Body of pancreas (tissue), 4 donors: ENCODE measurements at places on chromosomes 2 and 18. TPM values are rescaled to one million over a fixed set of nuclear protein-coding genes. Genes with fewer than 3 reads are reported as not detected.

Gene CCDC74B
- total RNA-seq: 1.0 TPM

- no peak for DNase-seq
These were observed 69.4 kb upstream of the TAF1B start for GRCh38 chr2:9773903-9774239.

Gene PTPRN
- total RNA-seq: 19.8 TPM

Gene C2orf78
- not detected for total RNA-seq

Gene ABCG8
- not detected for total RNA-seq

Gene ZAP70
- 4.0 TPM for total RNA-seq

Gene LCT
- total RNA-seq: not detected

DNA sequence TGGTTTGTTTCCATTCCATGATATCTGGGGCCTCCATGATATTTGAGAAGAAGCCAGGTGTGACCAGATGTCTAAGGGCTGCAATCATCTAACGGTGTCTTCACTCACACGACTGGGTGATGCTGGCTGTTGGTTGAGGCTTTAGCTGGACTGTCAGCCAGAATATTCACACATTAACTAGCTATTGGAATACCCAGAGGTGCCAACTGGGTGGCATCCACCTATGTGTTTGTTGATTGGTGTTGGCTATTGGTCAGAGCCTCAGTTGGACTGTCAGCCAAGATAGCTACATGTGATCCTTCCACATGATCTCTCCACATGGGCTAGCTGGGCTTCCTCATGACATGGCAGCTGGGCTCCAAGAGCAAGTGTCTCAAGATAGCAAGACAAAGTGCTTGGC lies 117.4 kb downstream of the CDCA7 start:
- no peak for DNase-seq

DNA sequence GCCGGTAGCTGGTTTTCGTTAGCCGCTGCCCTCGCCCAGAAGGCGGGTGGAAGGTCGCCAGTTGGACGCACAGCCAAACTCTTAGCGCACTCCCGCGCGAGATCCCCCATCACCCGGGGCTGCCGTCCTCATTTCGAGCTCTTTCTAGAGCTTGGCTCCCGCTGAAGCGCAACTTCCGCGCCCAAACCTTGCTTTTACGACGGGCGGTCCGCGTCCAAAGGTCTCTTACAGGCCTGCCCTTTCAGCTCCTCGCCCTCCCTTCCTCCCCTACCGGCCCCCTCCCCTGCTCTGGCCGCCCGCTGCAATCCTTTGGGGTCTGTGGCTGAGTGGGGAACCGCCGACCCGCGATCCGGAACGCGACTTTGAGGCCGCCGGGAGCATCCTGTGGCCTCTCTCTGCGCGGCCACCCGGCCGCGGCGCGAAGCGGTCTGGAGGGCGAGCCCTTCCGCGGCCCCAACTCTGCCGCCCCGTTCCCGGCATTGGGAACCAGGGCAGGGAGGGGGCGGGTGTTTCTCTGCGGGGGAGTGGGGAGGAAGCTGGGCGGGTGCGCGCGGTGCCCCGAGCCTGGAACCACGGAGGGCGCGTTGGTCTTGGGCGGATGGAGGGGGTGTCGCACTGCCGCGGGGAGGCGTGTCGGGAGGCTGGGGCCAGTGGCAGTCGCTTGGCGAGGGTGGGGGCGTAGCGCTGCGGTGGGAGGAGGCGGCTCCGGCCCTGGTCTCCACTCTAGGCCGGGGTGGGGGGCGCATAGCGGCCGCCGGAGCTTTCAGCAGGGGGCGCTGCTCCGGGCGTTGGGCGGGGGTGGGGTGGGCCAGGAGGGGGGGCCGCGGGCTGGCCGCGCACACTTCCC lies at the start of gene GDF7:
Gene GDF7 (plus strand): TSS at position 841 of the 847 bp plus-strand sequence. CDS start 96 bp downstream, outside the sequence.
- peak; percentile 55 for DNase-seq

DNA sequence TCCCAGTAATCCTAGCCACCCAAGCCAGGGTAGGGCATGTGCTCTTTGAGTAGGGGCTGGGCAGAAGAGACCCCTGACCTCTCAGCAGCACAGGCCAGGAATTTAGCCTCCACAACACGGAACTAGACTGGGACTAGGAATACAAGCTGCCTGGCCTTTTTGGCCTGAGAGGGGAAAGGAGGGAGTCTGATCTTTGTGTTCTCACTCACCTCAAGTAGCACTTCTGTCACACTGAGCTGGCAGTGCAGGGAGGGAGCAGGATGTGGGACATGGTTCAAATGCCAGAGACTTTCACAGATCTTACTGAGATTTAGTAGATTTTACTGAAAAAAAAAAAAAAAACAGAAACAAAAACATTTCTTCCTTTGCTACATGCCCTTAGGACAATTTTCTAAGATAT lies 395.2 kb downstream of the CMPK2 start:
- no peak for DNase-seq

DNA sequence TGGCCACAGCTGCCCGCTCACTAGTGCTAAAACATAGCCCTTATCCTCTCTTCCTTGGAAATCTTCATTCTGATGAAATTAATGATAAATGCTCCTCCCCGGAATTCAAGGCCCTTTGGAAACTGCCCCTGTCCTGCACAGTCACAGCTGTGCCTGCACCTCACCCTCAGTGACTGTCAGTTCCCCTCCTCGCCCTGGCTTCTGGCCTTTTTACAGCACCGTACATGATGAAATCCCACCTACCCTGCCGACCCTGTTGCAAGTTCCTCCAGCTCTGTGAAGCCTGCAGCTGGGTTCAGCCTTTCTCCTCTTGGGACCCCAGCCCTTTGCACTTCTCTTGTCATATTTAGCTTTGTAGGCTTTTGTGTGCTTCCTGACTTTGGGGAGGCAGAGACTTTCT lies 48.4 kb downstream of the DCDC2C start:
- DNase-seq: no peak

Gene STK25
- total RNA-seq: 144 TPM

Gene SERPINB3
- not detected for total RNA-seq

Gene LBX2
- total RNA-seq: 7.6 TPM

GRCh38 chr2:18346344-18346743 lies 214.1 kb downstream of the RDH14 start:
- no peak for DNase-seq

DNA sequence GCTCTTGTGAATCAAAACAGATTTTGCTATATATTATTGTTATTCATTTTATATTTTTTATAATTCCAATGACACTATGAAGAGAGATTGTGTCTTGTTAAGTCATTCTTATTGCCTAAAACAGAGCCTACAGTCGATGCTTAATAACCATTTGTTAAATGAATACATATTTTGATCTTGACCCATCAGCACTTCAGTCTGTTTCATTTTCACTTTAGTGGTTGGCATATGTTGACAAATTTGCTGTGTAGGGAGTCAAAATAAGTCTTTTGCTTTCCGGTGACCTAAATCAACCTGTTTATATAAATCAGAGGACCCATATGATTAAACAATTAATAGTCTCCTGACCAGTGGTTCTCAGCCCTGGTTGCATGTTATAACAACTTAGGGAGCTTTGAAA lies 97.1 kb downstream of the TXNL1 start:
- DNase-seq: no peak

DNA sequence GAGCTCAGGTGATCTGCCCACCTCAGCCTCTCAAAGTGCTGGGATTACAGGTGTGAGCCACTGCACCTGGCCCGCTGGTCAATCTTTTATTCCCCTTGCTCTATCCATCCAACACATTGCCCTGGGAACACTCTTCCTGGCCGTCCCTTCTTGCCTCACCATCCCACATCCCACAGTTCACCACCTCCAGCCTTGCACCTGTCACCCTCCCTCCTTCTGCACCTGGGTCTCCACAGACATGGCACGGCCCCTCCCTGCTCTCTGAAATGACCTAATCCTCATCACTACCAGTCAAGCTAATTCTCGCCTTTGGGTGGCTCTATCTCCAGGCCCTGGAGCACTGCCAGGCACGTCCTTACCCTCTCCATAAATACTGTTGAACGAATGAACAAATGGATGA lies 116.9 kb upstream of the TEX51 start:
- DNase-seq: no peak

DNA sequence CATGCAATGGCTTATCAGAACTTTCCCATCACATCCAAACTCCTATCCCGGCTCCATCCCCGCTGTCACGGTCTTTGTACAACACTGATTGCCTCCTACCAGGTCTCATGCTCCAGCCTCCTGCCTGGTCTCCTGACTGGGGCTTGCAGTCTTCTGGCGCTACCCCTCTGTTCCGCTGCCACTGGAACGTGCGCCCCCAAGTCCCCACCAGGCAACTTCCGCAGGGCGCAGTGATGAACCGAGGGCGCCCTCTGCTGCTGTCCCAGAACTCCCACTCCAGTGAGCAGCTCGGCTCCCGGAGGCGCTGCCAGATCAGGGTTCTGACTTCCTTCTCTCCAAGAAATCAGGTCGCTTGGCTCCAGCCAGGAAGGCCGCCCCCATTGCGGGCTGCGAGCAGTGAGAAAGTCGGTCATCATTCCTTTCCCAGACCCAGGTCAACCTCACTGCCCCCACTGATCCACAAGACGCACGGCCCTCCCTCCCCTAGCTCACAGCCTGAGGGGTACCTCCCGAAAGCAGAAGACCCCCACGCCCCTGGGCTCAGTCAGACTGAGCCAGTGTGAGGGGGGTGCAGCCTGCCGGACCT lies 43.9 kb upstream of the RAB11FIP5 start:
- DNase-seq: peak; percentile 66

Gene CHRNG
- not detected for total RNA-seq
